ENCODE measurements at places on chromosomes 6 and 20.

- DNase-seq: no peak
Measured at GRCh38 chr6:38755874-38756273, 40.8 kb downstream of the DNAH8 start.

DNA sequence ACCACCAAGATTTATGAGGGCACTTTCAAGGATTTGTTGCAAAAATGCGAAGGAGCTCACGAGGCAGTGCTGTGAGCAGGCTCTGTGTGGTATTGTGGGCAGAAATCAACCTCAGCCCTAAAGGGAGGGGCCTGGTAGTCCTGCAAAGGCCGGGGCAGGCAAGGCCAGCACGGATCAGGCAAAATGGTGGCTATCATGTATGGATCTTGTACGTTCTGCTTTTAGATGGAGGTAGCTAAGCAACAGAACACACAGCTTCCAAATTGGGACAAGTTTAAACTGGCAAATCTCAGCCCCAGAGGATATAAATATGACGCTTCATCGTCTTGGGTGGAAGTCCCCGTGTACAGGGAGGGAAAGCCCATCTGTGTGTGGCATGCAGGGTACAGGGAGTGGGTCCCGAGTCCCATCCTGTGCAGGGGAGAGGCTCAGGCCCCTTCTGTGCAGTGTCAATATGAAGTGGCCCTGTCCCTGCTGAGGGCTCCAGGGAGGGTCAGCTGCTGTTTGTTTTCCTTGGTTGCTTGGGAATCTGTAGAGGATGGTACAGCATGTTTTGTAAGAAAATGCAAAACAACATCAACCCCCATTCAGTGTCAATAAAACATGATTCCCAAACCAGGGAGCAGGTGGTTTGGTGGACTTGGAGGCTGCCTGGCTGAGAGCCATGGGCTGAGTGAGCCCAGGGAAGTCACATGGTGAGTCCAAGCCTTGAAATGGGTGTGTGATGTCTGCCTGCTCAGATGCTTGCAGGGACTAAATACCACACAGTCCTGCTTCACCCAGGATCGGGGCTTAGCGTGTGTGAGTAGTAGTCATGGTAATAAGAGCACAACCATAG, 113.0 kb downstream of the SYCP2 start:
- DNase-seq: peak; percentile 7

- no peak for DNase-seq
Measured at GRCh38 chr6:135906542-135906941, 55.0 kb downstream of the PDE7B start.

DNA sequence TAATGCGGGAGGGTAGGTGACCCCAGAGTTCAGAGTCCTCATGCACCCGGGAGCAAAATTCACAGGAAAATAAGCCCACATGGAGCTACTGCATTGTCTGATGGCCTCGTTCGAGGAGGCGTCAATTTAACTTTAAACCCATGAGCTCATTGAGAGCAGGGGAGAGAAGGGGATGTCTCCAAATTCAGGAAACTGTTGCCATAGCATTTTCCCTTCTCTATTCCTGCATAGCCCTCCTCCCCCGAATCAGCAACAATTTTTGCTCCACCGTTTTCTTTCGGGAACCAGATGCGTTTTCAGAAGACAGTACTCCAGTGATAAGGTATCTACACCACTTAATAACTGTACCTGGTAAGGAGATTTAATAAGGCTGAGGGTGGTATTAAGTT, 324 bp upstream of the LAMP5 start:
- DNase-seq: no peak

DNA sequence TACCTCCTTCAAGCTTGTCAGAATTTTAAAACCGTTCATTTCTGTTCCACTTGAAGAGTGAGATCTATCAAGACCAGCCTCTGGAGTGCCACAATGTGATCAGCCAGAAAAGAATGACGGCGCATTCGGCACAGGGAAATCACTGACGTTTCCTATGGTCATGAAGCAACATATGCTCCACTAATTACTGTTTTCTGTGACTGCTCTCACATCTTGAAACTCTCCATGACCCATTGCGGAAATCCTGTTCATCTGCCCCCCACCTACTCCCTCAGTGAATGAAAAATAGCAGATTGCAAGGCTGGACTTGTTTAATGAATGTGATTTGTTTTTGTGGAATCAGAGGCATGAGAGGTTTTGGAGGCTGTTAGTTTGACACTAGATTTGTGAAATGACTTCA, 53.2 kb downstream of the SAMD5 start:
- no peak for DNase-seq

DNA sequence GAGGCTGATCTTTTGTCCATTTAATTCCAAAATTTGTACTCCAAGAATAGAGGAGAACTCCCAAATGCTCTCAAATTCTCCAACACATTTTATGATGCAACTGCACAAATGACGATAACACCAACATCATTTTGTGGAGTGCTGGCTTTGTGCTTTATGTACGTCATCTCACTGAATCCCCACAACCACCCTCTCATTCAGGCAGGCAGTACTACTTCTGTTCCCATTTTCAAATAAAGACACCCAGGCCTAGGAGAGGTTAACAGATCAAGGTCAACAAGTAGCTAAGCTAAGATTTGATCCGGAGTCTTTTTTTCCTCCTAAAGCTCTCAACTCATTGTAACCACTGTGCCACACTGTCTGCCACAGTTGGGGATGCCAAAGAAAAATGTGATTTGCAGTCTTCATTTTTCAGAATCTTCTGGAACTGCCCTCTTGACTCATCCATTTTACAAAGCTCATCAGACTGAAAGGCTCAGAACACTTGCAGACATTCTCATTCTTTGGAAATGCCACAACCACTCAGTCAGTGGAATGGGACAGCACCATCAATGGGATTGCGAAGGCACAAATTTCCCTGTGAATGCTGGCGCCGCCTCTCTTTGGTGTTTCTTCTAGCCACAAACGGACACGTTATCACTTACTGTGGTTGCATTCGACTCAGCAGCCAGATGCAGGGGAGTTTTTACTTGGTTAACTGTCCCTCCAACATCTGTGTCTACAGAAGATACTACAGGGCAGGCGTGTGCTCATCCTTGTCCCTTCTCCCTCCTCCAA, 184.4 kb downstream of the GJA10 start:
- peak; percentile 36 for DNase-seq

- DNase-seq: no peak
Measured at GRCh38 chr6:15447546-15448267, 201.8 kb downstream of the JARID2 start.

DNA sequence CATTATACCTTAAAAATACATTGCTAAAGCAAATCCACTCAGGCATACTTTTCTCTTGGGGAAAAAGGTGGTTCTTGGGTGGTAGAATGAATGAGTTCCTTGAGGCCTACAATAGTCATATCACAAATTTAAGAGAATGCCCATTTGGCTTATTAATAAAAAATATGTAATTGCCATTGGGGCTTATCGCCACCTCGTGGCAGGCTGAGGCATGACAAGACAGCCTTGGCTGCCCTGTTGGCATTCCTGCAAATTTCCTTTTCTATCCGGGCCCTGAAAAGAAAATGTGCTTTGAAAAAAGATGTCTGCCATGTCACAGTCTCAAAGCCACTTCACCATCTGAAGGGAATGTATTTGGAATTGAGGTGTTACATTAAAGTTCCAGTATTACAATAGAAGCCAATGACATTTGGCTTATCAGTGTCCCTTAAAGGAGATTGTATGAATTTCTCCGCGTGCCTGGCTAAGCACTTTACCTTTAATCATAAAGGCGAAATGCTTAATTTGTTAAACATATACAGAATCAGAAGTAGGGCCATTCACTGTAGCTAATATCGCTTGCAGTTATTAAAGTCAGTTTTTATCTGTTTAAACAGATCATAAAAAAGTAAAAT, 188.3 kb upstream of the ZFP64 start:
- DNase-seq: peak; percentile 35

DNA sequence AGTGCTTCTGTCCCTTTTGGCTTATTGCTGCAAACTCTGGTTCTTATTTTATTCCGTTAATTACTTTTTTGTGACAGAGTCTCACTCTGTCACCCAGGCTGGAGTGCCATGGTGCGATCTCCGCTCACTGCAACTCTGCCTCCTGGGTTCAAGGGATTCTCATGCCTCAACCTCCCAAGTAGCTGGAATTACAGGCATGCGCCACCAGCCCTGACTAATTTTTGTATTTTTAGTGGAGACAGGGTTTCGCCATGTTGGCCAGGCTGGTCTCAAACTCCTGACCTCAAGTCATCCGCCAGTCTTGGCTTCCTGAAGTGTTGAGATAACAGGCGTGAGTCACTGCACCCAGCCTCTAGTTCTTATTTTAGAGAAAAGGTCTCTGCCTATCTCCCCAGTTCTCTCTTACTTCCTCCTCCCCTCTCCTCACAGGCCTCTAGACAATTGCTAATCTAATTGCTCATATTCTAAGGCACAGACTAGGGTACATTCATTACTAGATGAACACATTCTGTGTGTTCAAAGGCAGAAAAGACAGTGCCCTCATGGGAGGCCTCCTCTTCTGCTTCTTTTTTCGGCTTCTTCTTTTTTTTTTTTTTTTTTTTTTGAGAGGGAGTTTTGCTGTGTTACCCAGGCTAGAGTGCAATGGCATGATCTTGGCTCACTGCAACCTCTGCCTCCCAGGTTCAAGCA, 27.0 kb downstream of the EDEM2 start:
- DNase-seq: no peak

- DNase-seq: no peak
Measured at GRCh38 chr20:39775110-39775509, 813.0 kb downstream of the DHX35 start.

DNA sequence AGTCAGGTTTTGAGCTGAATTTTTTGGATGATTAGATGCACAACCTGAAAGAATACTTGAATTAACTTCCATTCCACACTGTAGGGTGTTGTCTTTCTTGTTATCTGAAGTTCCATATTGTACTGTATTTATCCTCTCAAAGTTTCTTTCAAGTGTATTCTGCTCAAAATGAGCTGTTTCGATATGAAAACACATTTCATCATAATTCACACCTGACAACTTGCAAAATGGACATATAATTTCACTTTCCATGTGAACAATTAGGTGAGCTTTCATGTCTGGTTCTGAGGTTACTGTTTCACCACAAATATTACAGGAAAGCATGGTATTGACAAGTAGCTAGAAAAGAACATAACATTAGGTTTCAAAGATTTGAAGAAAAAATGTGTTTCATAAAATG, 1.7 kb downstream of the ZUP1 start:
- DNase-seq: no peak

GRCh38 chr6:26311385-26312095, 53.5 kb upstream of the BTN3A2 start:
- peak; percentile 48 for DNase-seq

- no peak for DNase-seq
Measured at GRCh38 chr6:168558686-168559085, 117.7 kb downstream of the SMOC2 start.

GRCh38 chr20:63519668-63520503, 679 bp upstream of the PPDPF start:
- peak; percentile 76 for DNase-seq

DNA sequence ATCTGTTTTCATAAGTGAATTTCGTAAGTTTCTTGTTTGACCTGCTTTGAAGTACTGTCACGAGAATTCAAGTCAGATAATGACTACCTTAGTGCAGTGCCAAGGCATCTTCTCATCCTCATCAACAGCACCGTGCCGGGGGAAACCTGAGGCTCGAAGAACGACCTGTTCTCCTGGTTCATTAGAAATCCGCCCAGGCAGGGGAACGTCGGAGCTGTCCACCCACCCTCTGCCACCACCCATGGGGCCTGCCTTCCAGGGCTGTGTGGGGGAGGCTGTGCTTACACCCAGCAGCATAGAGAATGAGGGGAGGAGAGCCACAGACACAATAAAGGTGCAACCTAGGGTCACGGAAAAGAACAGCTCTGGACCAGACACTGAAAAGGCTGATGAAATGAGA, 101.6 kb downstream of the RAMACL start:
- no peak for DNase-seq

- no peak for DNase-seq
Measured at GRCh38 chr20:1526896-1527295, 30.6 kb downstream of the SIRPD start.
